Ascending aorta (tissue), 2 donors: ENCODE measurements at places on chromosomes 1 and 21. TPM values are rescaled to one million over a fixed set of nuclear protein-coding genes. Genes with fewer than 3 reads are reported as not detected.

- peak; percentile 54 for DNase-seq
- H3K27me3 ChIP-seq = no peaks in the 10 kb centered on the region
- H3K27ac ChIP-seq = no peak overlapping the region
- H3K36me3 ChIP-seq = no peaks in the 10 kb centered on the region
Measured at GRCh38 chr21:36605426-36605825, 93.5 kb upstream of the SIM2 start.

The KCNE2 gene
- not detected for total RNA-seq

GRCh38 chr1:80542231-80542630, 1258.5 kb upstream of the ADGRL2 start:
- no peaks in the 10 kb centered on the region for H3K36me3 ChIP-seq
- no peaks in the 10 kb centered on the region for H3K4me1 ChIP-seq
- no peak overlapping the region for H3K4me3 ChIP-seq
- H3K27ac ChIP-seq = no peak overlapping the region
- no peaks in the 10 kb centered on the region for H3K27me3 ChIP-seq

GRCh38 chr21:37821092-37821491, 95.2 kb downstream of the KCNJ6 start:
- H3K4me1 ChIP-seq = no peaks in the 10 kb centered on the region
- H3K36me3 ChIP-seq = no peaks in the 10 kb centered on the region
- H3K27me3 ChIP-seq = no peaks in the 10 kb centered on the region

DNA sequence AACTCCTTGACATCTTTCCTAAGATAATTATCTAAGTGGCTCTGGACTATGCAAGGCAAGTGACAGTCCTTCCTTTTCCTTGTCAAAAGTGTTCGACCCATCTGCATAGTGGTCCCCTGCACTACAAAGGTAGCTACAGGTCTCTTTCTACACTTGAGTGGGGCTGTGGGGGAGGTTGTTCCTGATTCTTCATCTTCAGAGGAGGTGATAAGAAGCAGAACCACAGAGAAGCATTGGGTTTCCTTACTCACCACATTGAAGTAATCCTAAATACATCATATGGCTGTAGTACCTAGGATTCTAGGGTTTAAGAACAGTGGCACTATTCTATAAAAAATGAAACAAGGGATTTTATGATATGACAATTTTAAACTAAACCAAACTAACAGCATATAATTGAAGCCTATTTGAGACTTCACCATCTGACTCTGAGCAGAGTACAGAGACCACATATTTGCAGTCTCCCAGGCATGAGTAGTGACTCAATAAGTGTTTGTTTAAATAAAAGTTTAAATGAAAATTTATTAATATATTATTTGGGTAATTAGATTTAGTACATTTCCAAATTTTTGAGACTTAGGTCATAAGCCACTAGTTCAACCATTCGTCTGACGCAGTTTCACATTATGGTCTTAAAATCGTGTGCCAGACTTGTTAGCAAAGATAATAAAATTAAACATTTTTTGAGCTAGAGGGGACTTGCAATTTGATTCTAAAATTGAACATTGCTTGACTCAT, 54.9 kb upstream of the NEK7 start:
- no peaks in the 10 kb centered on the region for H3K36me3 ChIP-seq
- no peaks in the 10 kb centered on the region for H3K4me1 ChIP-seq
- peak overlapping the region; percentile 41 for H3K27ac ChIP-seq
